ENCODE measurements at places on chromosomes 6 and 20.

DNA sequence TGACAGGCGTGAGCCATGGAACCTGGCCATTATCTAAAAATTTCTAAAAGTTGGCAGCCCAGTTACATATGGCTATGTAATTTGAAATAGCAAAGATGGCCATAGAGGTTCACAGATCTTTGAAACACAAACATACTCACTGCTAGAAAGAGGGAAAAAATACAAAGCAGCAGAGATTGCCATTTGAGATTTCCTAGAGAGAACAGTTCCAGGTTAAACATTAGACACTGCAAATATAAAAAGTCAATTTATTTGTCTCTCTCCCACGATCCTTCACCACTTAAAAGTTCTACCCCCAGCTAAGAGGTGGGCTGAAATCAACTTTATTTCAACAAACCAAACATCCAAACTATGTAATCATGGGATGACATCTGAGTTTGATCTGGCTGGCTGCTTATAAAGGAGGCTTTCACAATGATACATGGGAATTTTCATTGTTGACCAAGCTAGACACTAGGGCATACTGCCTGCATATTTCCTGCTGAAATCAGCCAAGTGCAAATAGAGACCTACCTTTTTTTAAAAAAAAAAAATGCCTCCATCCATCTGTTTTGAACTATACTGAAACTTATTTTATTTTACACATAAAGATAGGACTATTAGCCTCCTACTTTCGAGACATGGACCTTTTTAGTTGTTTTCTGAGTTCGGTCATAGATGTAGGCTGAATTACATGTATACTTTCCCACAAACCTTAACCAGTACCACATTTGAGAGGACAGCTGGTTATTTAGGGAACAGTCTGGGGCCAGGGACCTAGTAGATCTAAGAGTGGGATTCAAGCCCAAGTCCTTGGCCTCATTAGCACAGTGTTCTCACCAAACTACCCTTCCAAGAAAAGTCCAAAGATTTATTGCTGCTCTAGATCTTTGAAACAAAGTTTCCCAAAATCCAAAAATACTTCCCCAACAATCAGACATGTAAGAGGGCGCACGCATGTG lies 16.6 kb downstream of the DCDC2 start:
- no peak for DNase-seq

DNA sequence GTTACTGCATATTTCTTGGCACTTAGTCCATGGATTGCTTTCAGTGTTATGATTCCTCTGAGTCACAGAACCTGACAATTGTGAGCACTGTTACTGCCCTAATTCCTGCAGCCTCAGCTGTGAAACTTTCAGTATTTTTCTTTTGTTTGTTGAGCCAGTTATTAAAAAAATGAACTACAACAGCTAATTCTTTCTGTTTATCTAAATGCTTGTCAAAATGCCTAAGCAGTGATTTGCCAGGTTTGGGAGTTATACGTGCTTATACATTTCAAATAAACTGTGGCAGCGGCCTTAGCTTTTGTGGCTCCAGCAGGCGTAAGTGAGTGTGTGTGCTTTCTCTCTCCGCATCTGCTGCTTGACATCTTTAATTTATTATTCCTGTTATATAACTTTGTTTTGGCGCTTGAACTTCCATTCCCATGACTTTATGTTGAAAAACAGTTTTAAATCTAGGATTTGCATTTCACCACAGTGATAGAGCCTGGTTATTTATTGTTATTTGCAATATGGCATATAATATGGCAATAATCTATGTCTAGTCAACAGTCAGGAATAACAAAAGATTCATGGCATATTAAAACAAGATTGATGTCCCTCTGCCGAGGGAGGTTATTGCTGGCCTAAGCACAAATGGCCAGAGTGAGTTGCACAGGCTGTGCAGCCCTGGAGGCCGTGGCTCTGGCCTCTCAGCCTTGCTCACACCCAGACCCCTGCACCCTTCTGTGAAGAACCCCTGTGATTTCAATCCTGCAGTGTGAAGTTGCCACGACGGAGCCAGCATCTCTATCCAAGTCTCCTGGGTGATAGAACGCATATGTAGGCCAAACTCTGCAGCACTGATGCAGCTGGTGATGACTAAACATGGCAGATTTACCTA lies 303.4 kb downstream of the THBS2 start:
- DNase-seq: no peak

DNA sequence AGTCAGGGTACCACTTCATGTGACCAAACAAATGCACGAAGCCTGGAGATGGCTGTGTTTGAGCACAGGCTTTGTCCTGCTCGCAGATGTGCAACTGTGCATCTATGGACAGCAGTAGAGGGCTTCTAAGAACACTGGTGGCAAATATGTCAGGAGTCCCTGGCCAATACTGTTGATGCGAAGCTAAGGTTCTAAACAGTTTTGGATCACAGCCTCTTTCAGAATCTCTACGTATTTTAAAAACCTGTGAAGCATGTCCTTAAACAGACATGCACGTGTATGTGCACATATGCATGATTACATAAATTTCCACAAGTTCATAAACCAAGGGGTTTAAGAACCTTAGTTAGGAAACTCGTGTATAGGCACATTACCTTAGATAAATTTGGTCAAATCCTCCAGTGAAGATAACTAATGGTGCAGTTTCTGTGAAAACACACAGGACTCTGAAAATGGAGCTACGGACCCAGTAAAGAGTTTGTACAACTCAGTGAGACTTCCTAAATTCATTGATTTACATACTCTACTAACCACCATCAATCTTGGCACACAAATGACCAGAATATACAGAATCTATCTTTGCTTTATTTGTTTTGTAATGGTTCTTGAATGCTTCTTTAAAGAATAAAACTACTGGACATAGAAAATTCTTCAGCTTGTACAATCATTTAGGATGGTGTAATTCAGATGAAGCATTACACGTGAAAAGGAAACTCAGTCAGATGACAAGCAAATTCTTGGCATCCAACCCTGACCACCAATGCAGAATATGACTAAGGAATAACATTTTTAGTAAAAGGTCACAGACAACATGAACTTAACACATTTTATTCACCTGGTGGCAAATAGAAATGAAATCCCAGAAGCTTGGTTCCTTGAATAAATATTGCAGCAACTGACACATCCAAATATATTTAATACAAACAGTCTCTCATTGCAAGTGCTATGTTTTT lies 27.4 kb downstream of the KCNQ5 start:
- no peak for DNase-seq

DNA sequence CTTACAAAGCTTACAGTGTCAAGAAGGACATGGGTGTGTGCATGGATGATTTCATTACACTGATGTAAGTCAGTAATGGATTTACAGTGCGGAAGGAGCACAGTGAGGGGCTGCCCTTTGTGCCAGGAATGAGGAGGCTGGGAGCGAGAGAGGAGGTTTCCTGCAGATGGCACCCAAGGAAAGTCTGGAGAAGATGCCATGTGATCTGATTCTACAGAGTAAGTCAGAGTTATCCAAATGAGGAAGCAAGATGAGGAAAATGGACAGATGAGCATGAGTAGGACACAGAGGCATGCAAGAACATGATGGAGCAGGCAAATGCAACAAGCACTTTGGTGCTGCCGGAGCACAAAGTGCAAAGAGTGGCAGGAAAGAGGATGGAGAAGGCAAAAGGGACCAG lies 29.7 kb downstream of the MAP7 start:
- DNase-seq: no peak

DNA sequence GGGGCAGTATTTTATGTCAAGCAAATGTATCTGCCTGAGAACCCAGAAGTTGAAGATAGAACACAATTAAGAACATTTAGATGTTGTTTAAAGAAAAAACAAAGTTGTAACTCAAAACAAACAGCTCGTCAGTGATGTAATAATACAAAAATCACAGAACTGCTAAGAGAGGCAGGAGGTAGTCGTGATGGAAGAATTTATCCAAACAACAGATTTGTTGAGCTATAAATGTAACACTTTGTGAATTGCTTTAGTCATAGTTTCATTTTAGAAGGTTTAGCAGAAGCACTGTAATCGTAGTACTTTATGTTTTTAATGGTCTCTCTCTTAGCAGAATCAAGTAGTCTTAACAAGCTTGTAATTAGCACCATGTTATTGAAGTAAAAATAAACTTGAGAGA lies 73.6 kb downstream of the SCAF8 start:
- no peak for DNase-seq

DNA sequence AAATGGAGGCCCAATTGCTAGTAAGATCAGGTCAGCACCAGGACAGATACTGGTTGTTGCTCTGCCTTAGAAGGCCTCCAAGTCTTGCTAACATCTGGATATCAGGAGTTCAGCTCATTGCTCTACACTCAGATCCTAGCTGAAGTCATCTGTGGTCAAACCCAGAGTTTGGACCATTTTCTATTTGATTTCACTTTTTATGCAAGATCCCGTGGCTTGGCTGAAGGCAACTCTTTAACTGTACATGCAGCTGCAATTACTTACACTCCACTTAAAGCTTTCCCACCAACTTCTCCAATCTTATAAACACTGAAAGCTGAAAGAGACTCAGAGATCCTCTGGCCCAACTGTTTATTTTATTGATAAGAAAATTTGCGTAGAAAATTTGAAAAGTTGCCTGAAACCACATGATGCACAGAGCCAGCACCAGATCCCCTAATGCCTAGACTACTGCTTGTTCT lies 2.7 kb downstream of the SLC17A2 start:
- no peak for DNase-seq

DNA sequence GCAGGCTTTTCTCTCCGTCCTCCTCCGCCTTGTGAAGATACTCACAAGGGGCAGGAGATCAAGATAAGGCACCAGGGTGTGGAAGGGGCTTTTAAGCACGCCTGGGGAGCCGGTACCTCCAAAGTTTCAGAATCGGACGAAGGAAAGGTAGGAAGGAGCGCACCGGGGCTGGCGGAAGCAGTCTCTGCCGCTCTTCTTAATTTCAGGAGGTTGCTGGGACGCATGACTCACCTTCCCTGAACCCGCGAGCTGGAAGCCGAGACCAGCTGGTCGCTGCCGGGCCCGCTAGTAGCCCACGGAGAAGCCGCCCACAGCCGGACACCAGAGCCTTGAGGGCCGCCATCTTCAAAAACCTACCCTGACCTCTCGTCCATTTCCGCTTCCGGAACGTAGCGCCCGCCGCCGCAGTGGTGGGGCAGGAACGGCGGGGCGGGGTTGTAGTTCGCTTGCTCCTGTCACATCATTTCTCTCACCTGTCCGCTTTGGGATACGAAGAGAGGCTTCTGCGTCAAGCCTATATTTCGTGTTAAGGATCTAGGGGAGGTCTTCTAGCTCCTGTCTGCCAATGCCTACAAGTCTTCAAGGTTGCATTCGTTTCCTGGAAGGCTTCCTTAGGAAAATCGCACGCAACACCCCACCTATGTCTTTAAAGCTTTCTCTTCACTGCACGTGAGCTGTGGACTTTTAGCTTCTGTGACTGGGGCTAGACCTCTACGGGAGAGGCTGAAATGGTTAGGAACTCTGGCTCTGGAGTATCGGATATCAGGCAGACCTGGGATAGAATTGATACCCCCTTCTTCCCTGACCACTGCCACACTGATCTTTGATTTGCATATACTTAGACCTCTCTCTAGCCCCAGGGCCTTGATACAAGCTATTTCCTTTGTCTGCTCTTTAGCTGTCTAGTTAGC lies at the start of gene MRPS18A:
Gene MRPS18A, minus strand, starts transcription at position 355 of the 911 bp plus-strand sequence. Its CDS starts 12 bp downstream, at position 343.
- peak; percentile 62 for DNase-seq

- DNase-seq: no peak
Measured at GRCh38 chr6:117513778-117514365, 31.4 kb downstream of the DCBLD1 start.

DNA sequence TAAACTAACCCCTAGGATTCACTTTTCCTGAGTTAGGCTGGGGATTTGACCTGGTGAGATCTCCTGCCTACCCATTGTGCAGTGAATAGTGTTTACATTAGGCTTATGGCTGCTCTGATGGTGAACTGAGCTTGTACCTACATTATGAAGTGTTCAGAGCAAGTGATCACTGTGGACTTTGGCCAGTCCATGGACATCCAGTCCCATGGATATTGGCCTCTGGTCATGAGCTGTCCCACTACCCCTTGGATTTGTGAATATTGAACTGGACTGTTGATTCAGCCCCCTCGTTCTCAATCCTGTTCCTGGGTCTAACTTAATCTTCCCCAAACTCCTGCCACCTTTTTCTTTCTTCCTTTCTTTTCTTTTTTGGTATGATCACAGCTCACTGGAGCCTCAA lies 13.8 kb downstream of the ASIP start:
- no peak for DNase-seq

- DNase-seq: no peak
Measured at GRCh38 chr6:151963001-151963400, 155.5 kb downstream of the ESR1 start.

DNA sequence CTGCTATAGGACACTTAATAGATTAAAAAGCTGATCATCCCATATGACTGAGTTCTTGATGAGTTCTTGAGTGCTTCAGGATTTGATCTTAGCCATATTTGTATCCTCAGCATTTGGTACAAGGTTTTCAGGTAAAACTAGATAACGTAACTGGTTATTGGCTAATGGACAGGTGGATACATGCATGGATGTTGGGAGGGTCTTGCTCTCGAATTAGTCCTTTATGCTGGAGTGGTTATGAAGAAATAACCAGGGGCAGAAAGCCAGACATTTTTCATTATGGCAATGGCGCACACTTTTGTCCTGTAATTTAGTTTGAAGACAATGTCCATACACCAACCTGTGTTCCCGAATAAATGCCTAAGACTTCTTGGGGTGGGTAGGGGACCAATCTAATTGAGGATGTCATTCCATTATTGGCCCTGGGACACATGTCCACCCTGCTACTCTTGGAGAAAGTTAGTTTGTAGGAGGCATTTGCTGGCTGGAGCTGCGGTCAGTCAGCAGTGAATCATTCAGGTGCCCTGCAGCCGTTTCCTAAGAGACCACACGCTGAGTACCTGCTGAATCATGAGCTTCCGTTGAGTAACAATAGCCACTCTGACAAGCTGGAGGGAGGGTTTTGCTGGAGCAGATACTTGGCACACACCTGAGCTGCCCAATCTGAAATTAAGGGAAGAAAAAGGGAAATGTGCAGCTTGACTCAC lies 194.4 kb downstream of the FOXA2 start:
- no peak for DNase-seq

DNA sequence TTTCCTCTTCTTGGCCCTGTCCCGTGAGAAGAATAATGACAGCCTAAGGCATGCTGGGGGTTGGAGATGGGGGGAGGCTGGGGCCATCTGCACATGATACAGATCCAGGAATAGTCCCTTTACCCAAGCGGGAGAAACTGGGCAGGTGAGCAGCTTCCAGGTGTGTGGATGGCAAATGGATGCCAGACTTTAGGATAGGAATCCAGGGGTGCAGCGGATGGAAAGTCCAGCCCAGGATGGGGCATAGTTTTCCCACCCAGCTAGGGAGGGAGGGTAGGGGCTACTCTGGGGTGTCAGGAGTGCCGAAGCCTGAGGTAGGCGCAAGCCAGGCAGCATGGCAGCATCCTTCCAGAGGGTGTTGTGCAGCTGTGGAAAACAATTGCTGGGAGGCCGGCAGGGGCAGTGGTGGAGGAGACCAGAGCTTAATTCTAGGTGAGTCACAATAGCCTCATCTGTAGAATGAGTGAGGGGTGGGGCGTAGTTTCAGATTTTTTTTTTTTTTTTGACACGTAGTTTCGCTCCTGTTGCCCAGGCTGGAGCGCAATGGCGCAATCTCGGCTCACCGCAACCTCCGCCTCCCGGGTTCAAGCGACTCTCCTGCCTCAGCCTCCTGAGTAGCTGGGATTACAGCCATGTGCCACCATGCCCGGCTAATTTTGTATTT lies 15.4 kb upstream of the FAM110A start:
- no peak for DNase-seq

- no peak for DNase-seq
Measured at GRCh38 chr20:36855241-36855657, 20.7 kb upstream of the TLDC2 start.

GRCh38 chr6:113734982-113735381 lies 122.2 kb upstream of the MARCKS start:
- no peak for DNase-seq

All from effector memory CD4-positive, alpha-beta T cell (primary cell).